ENCODE measurements at places on chromosomes 2 and 18.
A peak's percentile ranks its signal among the peaks of the same experiment; 100 is the strongest.

- peak; percentile 74 for DNase-seq
Observed at GRCh38 chr2:143162123-143162837, 33.1 kb downstream of the ARHGAP15 start.

- DNase-seq: peak; percentile 84
Observed at GRCh38 chr2:74515981-74516633, 1.9 kb downstream of the TLX2 start.

GRCh38 chr2:38959938-38960608, 70.4 kb downstream of the ARHGEF33 start:
- DNase-seq: peak; percentile 87

GRCh38 chr2:6877402-6878304, at the start of gene RSAD2:
RSAD2 (plus strand) TSS chr2:6877777; CDS start chr2:6877801, 24 bp downstream.
- DNase-seq: peak; percentile 52

Measured in activated CD4-positive, alpha-beta T cell treated with anti-CD3 and anti-CD28 coated beads for 36 hours (primary cell).